Airway epithelial cell (primary cell): ENCODE measurements at places on chromosomes 1 and 21. TPM values are rescaled to one million over a fixed set of nuclear protein-coding genes. Genes with fewer than 3 reads are reported as not detected.

The FBLIM1 gene
- total RNA-seq: 85.8 and 98.4 TPM in 2 replicates

The LHX8 gene
- total RNA-seq: not detected in 2 replicates

The CFHR1 gene
- not detected in 2 replicates for total RNA-seq

The SLAMF1 gene
- total RNA-seq: not detected in 2 replicates

The LCE1A gene
- total RNA-seq: not detected in 2 replicates

The ERVH48-1 gene
- total RNA-seq: not detected in 2 replicates

The HSPB7 gene
- total RNA-seq: not detected in 2 replicates

The CCDC181 gene
- 0.51 and 1.1 TPM in 2 replicates for total RNA-seq

The MAEL gene
- not detected in 2 replicates for total RNA-seq
